Sciatic nerve (tissue), 2 donors: ENCODE measurements at places on chromosomes 13 and 19.

- DNase-seq: no peak
Measured at GRCh38 chr19:56163097-56163496, 12.7 kb upstream of the GALP start.

DNA sequence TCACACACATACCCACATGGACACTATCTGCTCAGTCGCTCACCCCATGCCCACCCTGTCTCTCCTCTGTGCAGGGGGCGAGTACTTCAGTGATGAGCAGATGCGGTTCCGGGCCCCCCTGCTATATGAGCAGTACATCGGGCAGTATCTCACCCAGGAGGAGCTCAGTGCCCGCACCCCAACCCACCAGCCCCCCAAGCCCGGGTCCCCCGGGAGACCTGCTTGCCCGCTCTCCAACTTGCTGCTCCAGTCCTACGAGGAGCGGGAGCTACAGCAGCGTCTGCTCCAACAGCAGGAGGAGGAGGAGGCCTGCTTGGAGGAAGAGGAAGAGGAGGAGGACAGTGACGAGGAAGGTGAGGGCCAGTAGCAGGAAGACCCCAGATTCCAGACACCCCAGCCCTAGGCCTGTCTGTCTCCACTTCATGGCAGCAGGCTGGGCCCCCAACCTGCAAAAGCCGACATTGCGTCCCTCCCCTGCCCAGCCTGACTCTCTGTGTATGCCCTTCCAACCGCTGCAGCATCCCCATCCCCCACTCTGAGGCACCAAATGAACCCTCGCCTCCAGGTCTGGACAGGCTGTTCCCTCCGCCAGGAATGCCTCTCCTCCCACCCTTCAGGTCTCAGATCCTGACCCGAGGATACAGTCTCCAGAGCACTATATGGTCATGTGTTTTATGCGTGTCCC lies 9.7 kb downstream of the CCDC97 start:
- DNase-seq: no peak

DNA sequence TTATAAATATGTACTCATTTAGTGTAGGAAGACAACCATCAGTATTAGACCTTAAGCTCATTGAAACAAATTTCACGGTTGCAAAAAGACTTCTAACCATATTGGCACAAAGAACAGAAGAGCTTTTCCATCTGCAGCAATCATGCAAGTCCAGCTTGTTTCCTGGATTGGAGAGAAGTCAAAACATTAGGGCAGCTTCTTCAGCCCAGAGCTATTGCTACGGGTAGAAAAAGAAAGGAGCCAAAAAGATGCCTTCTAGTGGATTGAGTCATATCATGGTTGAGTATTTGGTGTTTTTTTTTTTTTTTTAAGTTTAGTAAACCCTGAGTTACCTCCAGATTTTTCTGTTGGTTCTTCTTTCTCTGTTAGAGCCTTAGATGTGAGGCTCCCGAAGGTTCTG lies 99.8 kb downstream of the WDFY2 start:
- no peak for DNase-seq

- DNase-seq: no peak
Measured at GRCh38 chr13:28128926-28129325, 9.4 kb upstream of the PAN3 start.

DNA sequence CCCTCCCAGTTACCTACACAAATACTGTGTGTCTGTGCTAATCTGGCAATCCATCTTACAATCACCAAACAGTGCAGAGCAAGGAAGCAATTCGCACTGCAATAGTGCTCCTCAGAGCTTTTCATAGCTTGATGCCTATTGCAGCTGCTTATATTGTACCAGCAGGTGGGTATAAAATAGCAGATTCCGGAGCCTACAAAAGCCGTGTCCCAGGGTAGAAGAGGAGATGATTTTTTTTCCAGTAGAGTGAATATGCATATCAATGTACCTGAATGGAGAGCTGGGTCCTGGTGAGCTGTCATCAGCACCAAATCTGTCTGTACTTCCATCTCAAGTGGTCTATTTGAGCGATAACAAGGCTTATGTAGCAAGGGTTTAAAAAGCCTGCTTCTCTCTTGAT lies 668.4 kb downstream of the DIAPH3 start:
- DNase-seq: no peak

DNA sequence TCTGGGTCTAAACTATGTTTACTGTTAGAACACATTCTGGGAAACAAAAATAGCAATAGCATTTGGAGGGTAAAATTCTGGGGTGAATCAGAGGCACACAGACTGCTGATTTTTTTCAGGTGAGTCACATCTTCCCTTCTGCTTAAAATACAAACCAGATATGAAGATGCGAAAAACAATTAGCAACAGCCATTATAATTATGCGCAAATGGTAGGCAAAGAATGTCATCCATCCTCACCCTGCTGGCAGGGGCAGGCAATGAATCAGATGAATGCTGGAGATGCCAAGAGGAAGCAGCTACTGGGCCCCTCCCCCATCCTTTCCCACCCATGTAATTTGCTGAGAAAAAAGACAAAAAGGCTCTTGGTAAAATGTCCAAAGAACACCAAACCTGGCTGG lies 282.9 kb downstream of the KLF5 start:
- DNase-seq: no peak

GRCh38 chr13:86559901-86560300 lies 760.7 kb upstream of the SLITRK6 start:
- DNase-seq: no peak

- no peak for DNase-seq
Measured at GRCh38 chr13:33112766-33113165, 96.5 kb downstream of the KL start.

GRCh38 chr19:3469638-3470499 lies 10.5 kb downstream of the SMIM24 start:
- DNase-seq: no peak

GRCh38 chr13:28031220-28031895 lies 42.9 kb upstream of the URAD start:
- DNase-seq: peak; percentile 61

- DNase-seq: no peak
Measured at GRCh38 chr13:75596657-75597182, 39.4 kb upstream of the LMO7 start.

DNA sequence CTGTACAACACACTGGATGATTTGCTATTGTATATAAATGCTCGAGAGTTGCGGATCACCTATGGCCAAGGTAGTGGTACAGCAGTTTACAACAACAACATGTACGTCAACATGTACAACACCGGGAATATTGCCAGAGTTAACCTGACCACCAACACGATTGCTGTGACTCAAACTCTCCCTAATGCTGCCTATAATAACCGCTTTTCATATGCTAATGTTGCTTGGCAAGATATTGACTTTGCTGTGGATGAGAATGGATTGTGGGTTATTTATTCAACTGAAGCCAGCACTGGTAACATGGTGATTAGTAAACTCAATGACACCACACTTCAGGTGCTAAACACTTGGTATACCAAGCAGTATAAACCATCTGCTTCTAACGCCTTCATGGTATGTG lies 21.5 kb downstream of the OLFM4 start:
- DNase-seq: no peak

GRCh38 chr19:8494158-8494557 lies 8.3 kb downstream of the PRAM1 start:
- no peak for DNase-seq

DNA sequence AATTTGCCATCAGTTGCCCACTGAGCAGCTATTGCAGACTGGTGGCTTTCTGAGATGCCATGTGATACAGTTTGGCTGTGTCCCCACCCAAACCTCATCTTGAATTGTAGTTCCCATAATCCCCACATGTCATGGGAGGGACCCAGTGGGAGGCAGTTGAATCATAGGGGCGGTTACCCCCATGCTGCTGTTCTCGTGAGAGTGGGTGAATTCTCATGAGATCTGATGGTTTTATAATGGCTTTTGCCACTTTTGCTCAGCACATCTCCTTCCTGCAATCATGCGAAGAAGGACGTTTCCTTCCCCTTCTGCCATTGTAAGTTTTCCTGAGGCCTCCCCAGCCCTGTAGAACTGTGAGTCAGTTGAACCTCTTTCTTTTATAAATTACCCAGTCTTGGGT lies 34.8 kb upstream of the ANKRD10 start:
- no peak for DNase-seq

GRCh38 chr13:42275098-42275471 lies 3.1 kb downstream of the AKAP11 start:
- no peak for DNase-seq

DNA sequence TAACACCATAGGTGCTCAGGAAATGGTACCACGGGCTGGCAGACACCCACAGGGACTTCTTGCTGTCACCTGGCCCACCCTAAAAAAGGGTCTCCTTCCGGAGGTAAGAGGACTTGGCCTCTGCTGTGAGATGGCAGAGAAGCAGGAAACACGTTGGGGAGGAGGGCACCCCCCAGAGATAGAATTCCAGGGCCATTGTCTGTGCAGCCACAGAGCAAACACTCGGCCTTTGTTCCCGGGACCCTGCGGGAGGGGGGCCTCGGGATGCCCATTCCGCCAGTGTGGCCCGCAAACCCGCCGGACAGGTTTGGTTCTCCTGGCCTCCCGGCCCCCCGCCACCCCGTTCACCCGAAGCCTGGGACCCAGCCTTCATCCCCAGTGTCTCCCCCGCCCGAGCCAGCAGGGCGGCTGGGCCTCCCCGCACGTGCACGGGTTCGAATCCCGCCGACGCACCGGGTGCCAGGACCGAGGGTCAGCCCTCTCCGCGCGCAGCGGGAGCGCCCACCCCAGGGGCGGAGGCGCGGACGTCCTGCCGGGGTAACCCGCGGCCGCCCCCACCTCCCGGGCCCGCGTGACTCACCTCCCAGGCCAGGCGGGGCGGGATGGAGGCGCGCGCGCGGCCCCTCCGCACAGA lies 714 bp downstream of the PLPP2 start:
- DNase-seq: no peak

DNA sequence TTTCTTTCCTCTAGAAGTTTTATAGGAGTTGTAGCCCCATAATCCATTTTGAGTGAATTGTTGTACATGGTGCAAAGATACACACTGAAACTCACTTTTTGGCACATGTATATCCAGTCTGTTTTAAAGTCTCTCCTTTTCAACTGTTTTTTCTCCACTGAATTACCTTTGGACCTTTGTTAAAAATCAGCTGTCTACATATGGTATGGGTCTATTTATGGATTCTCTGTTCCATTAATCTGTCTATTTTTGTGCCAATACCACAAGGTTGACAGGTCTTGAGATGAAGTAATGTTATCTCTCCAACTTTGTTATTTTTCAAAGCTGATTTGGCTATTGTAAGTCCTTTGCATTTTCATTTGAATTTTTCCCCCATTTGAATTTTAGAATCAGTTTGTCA lies 4.7 kb downstream of the HNRNPA1L2 start:
- no peak for DNase-seq

DNA sequence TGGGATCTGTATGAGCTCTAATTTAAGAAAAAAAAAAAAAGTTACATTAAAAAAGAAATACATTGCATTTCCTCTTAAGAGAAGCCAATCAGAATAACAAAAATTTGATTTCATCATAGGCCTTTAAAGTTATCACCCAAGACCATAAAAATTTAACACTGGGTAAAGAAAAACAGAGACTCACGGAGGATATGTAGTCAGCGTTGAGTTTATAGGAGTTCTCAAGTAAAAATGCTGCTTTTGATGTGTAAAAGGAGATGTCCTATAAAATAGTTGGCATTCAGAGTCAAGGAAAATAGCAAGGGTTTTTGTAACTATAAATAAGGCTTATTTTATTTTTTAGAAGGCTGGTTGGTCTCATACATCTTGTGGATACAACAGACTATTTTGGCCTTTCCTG lies 191.1 kb downstream of the EFNB2 start:
- DNase-seq: no peak

GRCh38 chr19:50801107-50801506 lies 10.9 kb downstream of the ACP4 start:
- DNase-seq: no peak

- DNase-seq: no peak
Measured at GRCh38 chr19:38036707-38037611, 130.0 kb downstream of the SIPA1L3 start.

- DNase-seq: no peak
Measured at GRCh38 chr13:79407349-79407979, 1.4 kb upstream of the RBM26 start.

DNA sequence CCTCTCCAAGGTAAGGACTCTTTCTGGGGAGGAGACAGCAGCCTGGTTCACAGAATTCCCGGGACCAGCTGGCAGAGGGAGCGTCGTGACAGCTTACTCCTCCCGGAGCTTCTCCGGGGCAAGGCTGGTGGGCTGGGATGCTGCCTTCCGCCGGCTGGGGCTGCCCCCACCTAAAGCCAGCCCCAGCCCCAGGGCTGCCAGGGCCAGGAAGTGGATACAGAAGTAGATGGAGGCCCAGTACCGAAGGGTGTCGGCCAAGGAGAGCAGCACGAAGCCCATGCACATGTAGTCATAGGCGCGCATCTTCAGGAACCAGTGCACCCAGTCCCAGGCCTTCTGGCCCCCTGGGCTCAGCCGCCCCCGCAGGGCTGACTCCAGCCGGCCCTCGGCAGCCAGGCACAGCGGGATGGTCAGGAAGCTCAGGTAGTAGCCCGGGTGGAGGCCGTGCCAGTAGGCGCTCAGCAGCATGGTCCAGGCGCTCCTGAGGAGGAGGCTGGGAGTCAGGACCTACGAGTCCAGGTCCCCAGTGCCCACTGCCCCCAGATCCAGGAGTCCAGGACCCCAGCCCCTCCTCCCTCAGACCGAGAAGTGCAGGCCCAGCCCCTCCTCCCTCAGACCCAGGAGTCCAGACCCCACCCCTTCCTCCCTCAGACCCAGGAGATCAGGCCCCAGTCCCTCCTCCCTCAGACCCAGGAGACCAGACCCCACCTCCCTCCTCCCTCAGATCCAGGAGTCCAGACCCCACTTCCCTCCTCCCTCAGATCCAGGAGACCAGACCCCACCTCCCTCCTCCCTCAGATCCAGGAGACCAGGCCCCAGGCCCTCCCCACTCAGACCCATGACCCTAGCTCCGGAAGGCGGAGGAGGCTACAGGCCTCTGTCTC lies 1.2 kb upstream of the TMC4 start:
- no peak for DNase-seq

DNA sequence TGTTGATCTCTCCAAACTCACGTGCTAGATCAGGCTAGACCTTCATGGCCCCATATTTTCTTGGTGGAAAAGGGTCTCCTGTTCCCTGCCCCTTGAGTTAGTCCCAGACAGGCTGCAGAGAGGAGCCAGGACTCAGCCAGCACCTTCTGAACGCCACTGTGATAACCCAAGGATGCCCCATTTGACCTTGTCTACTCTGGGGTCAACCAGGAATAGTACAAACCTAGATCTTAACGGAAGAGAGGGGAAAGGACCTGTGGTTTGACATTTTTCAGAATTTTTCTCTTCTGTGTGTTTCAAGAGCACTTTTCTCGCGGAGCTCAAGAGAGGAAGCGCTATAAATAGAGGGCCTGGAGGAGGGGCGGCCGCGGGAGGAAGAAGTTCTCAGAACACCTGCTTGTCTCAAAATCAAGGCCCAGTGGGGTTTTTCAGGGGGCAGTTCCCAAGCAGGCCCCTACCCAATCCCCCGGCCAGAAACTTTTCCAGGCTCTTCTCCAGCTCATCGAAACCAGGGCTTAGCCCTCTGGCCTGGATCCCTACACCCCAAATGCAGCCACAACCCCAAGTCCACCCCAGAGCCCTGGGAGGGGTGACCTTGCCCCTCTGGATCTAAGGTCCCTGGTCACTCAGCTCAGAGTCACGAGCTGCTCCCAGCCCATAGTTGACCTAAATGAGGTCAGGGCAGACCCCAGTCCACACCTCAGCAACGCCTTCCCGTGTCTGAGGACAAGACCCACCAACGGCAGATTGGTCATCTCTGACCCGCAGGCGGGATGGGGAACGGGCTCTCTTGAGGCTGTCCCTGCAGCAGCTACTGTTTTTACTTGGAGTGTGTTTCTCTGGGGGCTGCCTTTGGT lies 75.6 kb upstream of the TM9SF2 start:
- DNase-seq: no peak

GRCh38 chr19:33699754-33700407 lies 78.1 kb downstream of the CHST8 start:
- no peak for DNase-seq

- DNase-seq: no peak
Measured at GRCh38 chr19:3538258-3538929, 580 bp upstream of the TEKTIP1 start.
